HS-27A (cell line): ENCODE measurements at places on chromosomes 12 and 14.

DNA sequence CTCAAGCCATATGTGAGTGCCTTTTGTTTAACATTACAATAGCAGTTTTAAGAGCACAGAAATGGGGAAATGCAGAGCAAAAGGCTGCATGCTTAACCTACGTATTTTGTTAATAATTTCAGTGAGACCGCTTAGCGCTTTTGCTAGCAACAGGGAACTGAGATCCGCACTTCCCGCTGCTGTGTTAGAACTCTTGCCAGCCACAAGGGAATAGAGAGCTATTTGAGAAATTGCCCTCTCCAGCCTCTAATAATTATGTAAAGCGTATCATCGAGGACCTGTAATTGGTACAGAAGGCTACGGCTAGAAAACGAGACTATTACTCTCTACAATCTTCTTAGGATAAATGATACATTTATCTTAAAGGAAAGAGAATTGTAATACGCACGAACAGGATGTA is 205.2 kb upstream of the GRIP1 start:
- no peak for DNase-seq

DNA sequence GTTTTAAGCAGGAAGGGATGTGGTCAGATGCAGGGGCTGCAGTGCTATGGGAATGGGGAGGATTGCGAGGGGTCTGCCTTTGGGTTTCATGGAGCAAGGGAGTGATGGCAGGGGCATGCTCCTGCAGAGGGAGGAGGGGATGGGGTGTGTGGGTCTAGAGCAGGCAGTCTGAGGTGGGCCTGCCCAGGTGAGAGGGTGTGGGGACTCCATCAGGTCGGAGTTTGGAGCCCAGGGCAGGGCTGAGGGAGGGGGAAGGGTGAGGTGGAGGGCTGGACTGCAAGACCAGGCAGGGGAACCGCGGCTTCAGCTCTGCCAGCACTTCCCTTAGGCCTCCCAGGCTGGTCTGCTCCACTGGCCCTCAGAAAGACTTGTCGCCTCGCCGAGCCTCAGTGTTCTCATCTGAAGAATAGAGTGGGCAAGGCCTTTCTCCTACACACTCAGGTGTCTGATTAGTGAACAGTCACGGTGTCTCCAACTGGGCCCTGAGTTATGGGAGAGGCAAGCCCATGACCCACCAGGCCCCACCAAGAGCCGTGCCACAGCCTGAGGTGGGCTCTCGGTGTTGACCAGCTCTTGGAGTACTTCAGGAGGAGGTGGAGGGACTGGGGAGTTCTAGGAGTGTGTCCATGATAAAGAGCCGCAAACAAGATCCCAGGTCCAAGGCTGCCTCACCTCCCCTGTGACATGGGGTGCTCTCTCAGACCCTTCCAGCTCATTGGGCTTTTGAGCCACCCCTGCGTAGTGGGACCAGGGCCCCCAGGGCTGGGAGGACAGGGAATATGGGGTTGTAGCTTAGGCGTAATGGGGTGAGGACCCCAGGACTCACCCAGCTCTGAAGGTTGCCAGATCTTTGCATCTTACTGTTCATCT is 20.1 kb upstream of the KRT80 start:
- no peak for DNase-seq

- DNase-seq, result peak; percentile 22
Observed at GRCh38 chr14:34052658-34053014, 101.8 kb upstream of the EGLN3 start.

DNA sequence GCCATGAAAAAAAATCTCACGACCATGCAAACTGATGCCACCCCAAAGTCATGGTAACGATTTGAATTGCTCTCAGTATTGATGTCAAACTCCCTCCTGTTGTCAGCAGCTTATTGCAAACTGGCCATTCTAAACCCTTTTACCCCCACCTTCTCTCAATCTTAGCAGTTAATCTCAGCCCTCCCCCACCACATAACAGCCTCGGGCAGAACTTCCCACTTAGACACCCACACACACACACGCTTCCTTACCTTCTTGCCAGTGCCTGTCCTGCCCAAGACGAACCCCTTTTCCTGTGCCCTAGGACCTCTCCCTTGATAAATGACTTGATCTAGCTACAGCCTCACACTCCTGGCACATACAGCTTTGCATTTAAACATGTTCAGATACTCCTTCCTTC is 56.6 kb downstream of the GPATCH2L start:
- DNase-seq, result no peak

DNA sequence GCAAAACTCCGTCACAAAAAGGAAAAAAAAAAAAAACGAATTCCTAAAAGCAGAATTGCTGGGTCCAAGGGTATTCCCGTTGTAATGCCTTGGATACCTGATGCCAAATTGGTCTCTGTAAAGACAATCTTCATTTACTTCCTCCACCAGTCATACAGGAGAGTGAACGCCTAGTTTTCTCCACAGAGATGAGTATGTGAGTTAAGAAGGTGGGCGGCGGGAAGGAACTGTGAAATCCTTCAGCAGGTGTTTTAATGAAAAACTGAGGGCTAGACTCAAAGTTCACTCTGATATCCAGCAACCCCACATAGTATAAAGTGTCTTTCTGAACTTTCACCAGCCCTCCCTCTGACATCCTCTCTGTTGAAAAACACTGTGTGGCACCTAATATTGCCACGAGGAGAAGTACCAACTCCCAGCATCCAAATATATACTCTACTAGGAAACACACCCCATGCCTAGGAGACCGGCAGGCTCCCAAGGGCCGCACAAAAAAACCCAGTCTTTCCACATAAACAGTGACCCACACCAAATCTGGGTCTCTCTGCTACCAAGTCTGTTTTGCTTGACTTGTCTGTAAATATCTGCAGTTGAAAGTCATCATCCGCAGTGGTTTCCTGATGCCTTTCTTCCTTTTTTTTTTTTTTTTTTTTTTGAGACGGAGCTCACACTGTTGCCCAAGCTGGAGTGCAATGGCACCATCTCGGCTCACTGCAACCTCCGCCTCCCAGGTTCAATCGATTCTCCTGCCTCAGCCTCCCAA is 30.3 kb upstream of the FOXN3 start:
- DNase-seq, result no peak

DNA sequence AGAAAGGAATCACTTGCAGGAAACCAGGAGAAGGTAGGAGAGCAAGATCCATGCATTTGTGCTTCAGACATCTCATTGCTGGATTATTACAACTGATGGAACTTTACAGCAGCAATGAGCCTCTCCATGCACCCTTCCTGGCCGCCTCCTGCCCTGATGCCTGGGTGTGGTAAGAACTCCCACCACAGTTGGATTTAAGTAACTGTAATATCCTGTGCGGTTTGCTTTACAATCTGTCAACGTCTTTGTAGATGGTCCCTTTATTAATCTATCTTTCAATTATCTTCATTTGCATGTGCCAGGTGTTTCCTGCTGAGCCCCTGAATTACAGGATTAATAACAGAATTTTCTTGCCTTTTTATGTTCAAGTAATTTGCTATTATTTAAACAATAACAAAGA is 1300.5 kb upstream of the TMEM132C start:
- DNase-seq, result no peak
